ENCODE measurements at places on chromosomes 11 and 22. TPM values are rescaled to one million over a fixed set of nuclear protein-coding genes. Genes with fewer than 3 reads are reported as not detected.

CHID1 gene
- 108 TPM for total RNA-seq

POTEH gene
- not detected for total RNA-seq

KRTAP5-9 gene
- not detected for total RNA-seq

OR8H2 gene
- not detected for total RNA-seq

GPR83 gene
- 0.15 TPM for total RNA-seq

OR8G1 gene
- not detected for total RNA-seq

HPX gene
- total RNA-seq = 1.2 TPM

FAM83F gene
- 0.39 TPM for total RNA-seq

RCOR2 gene
- total RNA-seq = 0.34 TPM

ZNRF3 gene
- total RNA-seq = 2.1 TPM

ADORA2A gene
- 27.7 TPM for total RNA-seq

KRTAP5-1 gene
- total RNA-seq = not detected

WT1 gene
- total RNA-seq = not detected

TEF gene
- total RNA-seq = 1.6 TPM

MRGPRX3 gene
- not detected for total RNA-seq

OVOL1 gene
- total RNA-seq = 0.10 TPM

SCN2B gene
- not detected for total RNA-seq

EFCAB6 gene
- not detected for total RNA-seq

- no peak for DNase-seq
These were observed 3.3 kb upstream of the PPARA start for GRCh38 chr22:46147061-46147460.

DNA sequence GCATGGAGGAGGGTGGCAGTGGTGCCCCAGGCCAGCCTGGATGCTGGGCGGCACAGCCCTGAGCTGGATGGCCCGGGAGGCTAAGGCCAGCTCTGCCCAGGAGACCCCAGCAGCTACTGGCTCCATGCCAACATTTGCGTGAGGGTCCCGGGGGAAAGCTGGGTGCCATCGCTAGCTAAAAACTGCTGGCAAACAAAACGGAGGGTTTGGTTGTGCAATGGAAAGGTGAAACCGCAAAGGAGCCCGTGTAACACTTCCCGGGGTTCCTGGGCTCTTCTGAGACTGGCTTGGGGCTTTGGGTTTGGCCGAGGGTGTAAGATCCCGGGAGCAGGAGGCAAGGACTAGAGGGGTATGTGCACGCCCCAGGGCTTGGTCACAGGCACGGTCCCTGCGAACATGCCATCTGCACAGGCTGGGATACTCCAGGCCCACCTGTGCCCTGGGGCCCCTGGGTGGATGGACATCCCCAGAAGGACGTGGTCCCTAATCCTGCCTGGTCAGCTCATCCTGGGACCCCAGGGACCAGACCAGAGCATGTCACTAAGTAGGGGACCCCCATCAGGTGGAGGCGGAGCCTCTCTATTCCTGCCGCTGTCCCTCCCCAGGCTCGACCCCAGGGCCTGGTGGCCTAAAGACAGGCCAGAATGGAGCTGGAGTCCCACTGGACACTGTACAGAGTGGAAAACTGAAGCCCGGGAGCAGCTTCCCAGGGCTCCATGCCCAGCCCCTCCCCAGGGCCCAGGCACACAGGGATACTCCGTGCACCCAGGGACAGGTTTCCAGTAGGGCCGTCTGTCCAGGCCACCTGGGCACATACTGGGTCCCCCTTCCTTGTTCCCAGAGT is 44.6 kb downstream of the IGF2 start:
- no peak for DNase-seq

DNA sequence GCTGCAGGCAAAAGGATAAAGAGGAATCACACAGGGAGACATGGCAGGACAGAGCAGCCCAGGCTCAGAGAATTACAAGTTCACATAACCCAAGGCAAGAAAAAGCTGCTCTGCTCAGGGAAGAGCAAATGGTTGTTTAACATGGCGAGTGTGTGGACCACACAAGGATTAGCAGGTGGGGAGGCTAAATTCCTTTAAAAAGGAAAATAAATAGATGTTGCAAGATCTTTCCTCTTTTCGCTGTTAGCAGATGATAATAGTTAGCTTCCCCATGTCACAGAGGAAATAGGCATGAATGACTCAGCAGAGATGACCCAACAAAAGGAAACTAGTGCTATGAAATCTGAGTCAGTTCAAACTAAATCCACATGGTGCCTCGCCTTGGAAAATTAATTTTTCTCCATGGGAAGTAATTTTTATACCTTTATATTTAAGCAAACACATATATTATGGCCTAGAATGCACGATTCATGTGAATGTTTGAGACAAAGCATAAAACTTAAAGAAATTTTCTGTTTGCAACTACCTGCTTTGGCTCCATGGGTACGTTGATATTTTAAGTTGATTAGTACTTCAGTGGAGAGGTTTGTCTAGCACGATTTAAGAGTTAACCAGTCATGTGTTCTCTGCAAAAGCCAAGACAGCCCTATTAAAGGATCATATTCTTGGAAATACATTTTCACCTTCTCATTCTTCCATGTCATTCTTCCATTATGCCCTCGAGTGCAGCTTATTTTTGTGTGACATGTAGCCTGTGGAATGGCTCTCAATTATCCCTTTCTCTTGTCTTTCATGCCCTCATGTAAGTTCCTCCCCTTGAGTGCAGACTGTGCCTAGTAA is 38.5 kb upstream of the FJX1 start:
- DNase-seq = no peak

DNA sequence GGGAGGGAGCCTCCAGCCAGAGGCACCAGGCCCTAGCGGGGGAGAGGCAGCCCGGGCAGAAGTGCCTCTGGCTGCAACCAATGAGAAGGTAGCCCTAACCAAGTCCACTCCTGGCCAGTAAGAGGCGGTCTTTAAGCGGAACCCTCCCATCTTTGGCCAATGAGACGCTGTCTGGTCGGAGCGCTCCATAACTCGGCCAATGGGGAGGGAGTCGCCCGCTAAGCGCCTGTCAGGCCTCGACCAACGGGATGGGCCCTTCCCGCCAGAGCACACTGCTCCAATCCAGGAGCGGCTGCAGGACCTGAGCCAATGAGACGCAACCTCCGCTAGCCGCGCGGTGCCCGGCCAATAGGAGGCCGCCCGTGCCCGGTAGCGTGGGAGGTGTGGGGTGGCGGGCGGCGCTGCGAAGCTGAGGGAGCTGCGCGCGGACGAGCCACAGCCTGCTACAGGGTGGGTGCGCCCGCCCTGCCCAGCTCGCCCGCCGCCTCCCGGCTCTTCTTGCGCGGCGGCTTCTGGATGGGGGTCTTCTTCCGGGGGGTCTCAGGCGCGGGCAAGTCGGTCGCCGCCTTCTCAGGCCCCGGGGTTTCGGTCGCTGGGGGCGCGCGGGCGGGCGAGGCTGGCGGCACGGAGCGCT is 12.6 kb downstream of the SCARF2 start:
- DNase-seq = no peak

DNA sequence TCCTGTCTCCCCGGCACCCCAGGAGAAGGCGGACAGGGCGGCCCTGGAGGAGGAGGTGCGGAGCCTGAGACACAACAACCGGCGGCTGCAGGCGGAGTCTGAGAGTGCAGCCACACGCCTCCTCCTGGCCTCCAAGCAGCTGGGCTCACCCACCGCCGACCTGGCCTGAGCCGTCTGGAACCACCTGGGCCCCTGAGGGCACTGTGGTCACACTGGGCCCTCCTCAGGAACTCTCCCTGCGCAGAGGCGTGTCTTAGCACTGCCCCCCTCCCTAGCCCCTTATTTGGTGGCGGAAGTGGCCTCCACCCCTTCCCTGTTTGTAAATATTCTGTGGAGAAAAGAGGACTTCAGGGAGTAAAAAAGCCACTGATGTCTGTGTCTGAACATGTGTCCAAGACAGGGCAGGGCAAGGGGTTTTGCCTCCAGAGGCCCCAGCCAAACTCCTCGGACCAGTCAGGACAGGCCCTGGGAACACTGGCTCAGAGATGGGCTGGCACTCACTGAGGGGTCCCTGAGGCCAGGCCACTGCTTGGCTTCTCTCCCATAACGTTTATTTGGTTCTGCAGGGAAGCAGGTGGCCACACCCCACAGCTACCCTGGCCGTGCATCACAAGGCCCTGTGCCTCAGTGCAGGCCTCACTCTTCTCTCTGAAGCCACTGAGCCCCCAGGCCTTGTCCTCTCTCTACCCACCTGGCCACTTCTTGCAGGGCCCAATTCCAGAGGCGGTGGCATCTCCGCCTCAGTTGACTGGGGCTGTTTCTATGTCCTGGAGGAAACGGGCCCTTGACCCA is 12.0 kb downstream of the RELA start:
- no peak for DNase-seq

GRCh38 chr11:62233730-62234129 is 8.3 kb upstream of the SCGB1D2 start:
- no peak for DNase-seq

- DNase-seq = no peak
These were observed 6.7 kb downstream of the SLC25A18 start for GRCh38 chr22:17569971-17570511.

GRCh38 chr11:116071241-116071640 is 567.0 kb upstream of the CADM1 start:
- DNase-seq = no peak

GRCh38 chr11:60170566-60170965 is 12.3 kb downstream of the MS4A6A start:
- no peak for DNase-seq

- no peak for DNase-seq
These were observed 24.6 kb downstream of the OR10A6 start for GRCh38 chr11:7906481-7906880.

DNA sequence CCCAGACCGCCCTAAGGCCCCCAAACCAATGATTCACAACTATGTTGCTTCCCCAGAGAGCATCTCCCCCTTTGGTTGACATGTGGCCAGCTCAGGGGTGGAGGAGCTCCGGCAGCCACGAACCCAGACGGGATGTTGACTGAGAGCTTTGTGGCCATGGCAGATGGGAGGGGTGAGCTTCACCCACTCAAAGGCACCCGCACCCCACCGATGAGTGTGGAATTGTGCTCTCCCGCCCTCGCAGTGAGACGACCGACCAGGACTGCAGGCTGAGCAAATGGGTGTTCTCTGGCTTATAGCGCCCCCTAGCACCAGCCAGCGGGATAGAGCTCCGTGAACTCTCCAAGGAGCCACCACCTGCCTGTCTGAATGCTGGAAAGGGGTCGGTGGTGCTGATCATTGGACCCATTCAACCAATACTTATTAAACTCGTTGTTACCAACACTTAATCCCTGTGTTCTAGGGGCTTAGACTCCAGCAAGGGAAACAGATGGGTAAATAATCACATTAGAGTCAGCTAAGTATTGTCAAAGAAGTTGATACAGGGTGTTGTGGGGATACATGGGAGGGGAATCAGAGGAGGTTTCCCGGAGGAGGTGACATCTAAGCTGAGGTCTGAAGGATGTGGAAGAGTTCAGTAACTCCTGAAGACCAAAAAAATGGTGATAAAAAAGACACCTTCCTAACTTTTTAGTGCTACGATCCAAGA is 4.5 kb upstream of the TIMP3 start:
- peak; percentile 24 for DNase-seq

- DNase-seq = no peak
These were observed 16.1 kb upstream of the EXPH5 start for GRCh38 chr11:108609682-108610081.

DNA sequence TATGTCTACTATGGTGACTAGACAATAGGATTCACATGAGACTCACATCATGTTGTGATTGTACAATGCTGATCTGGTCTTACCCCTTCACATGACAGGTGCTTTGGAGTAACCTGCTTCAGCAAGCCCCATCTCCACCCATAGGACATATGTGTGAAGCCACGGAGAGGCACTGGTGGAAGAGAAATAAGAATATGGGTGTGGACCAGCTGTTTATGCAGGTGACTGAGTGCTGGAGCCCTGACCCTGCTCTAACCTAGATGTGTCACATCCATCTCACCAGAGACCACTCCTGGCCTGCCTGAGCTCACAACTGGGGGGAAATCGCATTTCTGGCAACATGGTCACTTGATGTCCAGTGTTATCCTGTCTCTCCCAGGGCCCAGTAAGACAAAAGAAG is 119.7 kb downstream of the GGTLC2 start:
- DNase-seq = no peak

DNA sequence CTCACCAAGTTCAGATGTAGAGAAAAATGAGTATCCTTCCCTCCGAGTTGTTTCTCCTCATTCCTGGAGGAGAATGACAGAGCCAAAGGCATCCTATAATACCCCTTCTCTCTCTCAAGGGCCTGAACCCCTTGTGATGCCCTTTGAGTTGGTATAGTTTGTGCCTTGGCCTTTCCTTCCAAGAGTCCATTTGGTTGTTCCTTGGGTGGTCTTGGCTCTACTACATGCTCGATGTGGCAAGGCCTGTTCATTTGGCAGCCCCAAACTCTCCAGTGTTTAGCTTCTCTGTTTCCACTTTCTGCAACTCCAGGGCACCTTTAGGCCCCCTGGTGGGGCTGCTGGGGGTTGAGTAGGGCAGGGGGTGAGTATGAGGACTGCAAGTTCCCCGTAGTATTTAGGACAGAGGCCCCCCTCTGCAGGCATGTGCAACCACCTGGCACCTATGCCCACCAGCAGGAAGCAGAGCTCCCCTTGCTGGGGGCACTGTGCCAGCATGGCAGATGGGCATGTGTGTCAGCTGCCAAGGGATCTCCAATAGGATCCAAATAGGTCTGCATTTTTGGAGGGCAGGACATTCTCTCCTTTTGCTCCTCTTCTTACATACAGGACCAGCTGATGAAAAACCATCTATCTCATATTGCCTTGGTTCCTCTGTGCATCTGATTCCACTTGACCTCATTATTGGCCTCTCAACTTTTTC is 217.2 kb upstream of the CADM1 start:
- no peak for DNase-seq

DNA sequence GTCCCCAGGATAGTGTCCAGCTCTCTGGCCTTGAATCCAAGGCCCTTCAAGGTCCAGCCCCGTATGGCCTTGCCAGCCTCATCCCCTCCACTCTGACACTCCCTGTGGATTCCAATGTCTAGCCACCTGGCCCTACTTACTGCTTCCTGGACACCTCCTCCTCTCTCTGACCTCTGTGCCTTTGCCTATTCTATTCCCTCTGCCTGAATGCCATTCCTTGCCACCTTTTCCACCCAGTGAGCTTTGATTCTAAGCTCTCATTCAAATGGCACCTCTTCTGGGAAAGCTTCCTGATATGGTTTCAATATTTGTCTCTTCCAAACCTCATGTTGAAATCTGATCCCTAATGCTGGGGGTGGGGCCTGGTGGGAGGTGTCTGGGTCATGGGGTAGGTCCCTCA is 31.9 kb upstream of the TTLL12 start:
- no peak for DNase-seq

- DNase-seq = no peak
These were observed 44.8 kb downstream of the FAM83F start for GRCh38 chr22:40039482-40040115.

DNA sequence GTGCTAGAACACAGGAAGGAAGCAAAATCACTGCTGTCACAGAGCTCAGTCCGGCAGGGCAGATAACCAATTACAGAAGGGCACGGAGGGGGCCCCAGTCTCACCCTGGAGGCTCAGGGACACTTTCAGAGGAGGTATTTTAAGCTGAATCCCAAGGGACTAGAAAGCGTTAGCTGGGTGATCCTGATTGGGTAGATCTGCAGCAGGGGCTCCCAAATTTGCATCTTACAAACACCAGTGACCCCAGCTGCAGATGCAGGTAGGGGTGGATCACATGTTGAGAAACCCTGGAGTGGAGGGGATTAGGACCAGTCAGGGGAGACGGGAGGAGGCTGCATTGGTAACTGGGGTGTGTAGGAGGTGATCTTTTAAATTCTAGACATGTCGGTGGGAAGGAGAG is 91.4 kb downstream of the CSNK2A3 start:
- no peak for DNase-seq

Measured in activated T-helper 1 cell treated with anti-CD3 and anti-CD28 coated beads, Interleukin-12 subunit alpha, Interleukin-12 subunit beta, Interleukin-2, Interleukin-4 antibody, amounts not matched to agents 30 ng/mL and 10 ng/mL and 1 ng/mL, durations not matched to agents 14 hours and 24 hours and 36 hours (primary cell).